CD8-positive, alpha-beta memory T cell (primary cell): ENCODE measurements at places on chromosomes 11 and 22. TPM values are rescaled to one million over a fixed set of nuclear protein-coding genes. Genes with fewer than 3 reads are reported as not detected.
A peak's percentile ranks its signal among the peaks of the same experiment; 100 is the strongest.

GRCh38 chr11:96567667-96568066 is 177.9 kb downstream of the JRKL start:
- DNase-seq: no peak

DNA sequence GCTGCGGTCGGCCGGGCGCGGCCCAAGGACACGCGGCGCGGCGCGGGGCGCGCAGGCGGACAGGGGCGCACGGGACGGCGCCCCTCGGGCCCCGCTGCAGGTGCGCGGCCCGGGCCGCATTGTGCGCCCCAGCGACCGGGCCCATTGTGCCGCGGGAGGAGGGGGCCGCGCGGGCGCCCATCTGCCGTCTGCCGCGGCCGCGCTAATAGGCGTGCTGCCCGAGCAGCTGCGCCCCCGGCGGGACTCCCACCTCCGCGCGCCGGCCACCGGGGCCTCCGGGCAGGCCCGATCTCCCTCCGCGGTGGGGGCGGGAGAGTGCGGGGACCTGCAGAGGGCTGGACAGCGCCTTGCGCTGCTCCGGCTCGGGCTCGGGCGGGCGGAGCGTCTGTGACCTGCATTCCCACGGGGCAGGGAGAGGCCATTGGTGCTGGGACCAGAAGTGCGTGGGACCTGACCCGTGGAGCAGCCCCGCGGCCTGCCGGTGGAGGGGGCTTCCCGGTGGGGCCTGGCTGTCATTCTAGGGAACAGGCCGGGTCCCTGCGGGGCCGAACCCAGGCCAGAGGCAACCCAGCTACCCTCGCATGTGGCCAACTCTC is 933 bp downstream of the BRSK2 start:
- DNase-seq: no peak

GRCh38 chr11:132862933-132863332 is 669.4 kb downstream of the OPCML start:
- DNase-seq: no peak

DNA sequence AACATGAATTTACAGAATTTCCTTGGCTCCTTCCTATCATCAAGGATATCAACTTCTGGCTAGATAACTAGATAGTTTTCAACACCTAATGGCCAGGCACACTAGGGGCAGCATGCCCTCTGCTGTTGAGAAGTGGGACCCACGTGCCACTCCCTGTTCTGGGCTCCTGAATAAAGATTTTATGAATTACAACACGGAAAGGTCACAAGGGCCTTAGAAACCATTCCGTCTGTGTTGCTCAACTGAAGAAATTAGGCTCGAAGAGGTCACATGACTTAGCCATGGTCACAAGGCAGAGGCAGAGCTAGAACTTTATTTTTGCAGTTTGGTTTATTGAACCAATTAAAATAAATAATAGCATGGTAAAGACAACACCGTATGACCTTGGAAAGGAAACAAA is 36.0 kb downstream of the PRCP start:
- no peak for DNase-seq

DNA sequence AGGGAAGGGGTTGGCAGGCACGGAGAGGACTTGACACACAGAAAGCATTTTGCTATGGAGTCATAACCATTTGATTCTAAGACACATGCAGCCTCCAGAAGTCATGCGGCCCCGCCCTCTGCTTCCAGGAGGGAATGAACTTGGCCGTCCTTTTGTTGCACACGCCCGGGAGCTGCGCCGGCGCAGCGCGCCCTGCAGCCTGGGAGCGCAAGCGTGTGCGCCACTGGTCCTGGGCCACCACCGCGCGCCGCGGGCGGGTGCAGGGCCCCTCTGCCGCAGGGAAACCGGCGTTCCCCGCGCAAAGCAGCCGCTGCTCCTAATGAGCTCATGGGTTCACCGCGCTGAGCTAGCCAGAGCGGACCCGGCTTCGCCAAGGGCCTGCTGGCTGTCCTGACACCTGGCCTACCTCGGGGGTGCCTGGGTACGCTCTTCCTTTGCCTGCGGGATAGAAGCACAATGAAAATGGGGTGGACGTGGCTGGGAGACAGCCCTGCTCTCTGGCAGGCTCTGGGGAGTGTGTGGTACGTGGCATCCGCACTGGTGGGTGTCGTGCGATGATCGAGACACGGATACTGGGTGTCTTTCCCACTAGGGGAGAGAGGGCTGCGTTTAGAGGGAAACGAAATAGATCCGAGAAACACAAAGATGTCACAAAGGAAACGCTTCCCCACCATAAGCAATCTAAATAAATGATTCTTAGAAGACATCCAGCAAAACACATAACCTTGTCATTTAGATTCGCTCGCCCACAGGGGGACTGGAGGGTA is 669 bp downstream of the MICAL3 start:
- no peak for DNase-seq

GRCh38 chr11:68841718-68842426 is at the start of gene CPT1A:
Gene CPT1A (minus strand): TSS chr11:68841916. CDS start chr11:68815474, 26,442 bp downstream.
- peak; percentile 65 for DNase-seq

GRCh38 chr22:21098099-21098671 is 52.4 kb downstream of the LRRC74B start:
- no peak for DNase-seq

DNA sequence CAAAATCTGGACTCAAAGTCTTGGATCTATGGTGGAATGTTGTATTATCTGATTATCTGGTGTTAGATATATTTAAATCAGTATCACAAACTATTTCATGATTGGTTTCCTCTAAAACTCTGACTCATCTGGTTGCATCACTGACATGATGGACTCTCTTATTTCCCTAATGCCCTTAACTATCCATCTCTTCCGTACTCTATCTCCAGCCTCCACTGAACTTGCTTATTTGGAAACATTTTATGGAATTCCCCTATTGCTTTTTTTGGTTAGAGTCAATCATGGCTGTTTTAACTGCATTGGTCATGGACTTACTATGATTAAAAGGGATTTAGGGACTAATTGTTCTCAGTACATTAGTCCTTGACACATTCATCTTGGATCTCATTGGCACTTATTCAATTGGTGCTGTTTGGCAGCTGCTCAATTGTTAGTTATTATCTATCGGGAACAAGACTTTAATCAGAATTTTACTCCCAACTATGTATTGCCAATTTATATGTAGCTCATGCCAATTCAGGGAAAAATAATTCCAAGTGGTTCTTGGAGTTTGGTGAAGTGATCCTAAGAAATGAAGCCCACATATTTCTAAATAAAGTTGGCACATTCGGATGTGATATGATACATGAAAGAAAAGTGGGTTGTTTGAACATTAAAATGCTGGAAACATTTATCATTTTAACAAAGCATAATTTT is 942.0 kb upstream of the CCDC90B start:
- no peak for DNase-seq

GRCh38 chr11:6626971-6627761 is 7.9 kb upstream of the TPP1 start:
- no peak for DNase-seq

DNA sequence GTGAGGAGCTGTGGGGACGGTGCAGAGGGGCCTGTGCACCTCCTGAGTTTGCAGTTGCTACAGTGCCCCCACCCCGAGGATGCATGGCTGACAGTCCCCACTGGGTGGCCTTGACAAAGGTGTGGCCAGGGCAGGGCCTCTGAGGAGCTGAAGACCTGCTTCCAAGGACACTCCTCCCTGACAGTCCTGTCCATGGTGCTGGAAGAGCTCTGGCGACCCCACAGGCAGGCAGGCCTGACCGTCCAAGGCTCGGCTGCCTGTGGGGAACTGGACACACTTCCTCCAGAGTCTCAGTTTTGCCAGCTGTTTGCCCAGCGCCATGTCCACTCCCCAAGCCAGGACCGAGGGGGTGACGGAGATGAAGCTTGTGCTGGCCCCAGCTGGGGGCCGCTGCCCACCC is 32.7 kb downstream of the BRSK2 start:
- DNase-seq: no peak

DNA sequence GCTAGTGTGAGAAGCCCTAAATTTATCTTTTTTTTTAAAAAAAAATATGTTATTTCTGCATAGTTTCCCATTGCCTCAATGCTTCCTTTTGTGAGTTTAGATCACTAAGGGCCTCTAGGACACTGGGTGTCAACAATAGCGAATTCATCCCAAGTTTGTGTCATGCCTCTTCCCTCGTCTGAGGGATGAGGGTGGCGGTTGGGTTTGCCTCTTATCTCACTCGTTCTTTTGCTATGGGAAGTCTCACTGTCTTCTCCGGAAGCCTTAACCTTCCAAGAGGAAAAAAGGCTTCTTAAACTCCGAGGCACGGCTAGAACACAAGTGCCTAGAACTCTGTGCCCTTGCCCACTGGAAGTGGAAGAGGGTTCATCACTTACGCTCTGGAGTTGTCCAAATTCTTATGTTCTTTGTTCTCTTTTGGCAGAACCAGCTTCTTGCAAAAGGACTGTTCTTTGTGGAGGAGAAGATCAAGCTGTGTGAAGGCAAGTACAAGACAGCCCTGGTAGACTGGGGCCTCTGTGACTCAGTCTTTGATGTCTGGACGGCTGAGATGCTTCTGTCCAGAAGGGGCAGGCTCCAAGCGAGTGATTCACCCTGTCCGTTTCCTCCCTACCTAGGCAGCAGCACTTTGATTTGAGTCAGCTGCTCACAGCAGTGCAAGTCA is 78.5 kb downstream of the TRAF6 start:
- DNase-seq: no peak

DNA sequence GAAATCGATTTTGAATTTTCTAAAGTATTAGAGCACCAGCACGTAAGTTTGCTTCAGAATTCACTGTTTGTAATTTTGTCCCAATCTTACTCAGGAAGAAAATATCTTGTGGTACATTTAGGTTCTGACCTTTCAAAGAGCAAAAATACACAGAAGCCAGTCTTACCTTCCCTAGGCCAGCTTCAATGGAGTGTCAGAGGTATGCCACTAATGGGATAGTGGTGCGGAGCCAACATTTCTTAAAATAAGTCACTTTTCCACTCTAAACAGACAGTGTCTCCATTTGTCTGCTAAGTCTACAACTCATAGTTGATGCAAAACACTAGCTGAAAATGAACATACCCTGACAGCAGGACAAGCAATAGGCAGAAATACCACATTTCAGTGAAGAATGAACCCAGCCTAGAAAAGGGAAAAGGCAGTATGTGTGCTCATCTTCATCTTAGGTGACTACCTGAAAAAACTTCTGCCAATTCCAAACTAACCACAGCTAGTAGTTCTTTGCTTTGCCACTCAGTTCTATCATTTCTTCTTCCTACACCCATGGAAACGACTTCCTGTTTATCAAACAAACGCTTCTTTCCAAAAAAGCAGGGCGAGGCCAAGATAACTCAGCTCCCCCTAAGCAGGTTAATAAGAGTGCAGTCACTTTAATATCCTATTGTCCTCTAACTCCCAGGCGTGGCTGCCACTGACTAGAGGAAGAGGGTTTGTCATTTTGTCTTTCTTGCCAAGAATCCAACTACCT is 94.0 kb upstream of the APOA1 start:
- DNase-seq: peak; percentile 66

DNA sequence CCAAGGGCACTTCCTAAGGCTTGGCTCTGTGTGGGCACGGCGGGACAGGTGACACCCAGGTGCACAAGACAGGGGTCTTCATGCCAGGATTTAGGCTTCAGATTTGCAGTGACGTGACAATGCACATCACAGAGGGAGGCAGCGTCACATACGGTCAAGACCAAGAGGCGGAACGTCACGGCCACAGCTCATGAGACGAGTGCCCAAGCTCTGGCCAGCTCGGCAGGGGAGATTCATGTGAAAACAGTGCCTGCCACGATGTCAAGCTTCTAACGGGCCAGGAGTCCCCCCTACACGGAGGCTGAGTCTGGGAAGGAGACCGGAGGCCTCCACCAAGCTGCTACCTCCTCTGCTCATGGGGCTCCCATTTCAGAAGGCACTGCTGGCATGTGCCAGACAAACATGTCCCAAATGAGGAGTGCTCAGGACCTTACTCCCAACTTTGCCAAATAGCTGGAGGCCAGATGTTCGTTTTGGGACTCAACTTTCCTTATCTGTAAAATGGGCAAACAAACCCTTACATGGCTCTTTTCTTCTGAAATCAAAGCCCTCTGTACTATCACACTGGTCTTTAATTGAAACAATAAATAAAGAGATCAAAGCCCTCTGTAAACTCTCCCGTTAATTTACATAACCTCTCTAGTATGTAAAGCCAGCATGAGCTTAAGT is 16.6 kb downstream of the VPS37C start:
- DNase-seq: no peak

DNA sequence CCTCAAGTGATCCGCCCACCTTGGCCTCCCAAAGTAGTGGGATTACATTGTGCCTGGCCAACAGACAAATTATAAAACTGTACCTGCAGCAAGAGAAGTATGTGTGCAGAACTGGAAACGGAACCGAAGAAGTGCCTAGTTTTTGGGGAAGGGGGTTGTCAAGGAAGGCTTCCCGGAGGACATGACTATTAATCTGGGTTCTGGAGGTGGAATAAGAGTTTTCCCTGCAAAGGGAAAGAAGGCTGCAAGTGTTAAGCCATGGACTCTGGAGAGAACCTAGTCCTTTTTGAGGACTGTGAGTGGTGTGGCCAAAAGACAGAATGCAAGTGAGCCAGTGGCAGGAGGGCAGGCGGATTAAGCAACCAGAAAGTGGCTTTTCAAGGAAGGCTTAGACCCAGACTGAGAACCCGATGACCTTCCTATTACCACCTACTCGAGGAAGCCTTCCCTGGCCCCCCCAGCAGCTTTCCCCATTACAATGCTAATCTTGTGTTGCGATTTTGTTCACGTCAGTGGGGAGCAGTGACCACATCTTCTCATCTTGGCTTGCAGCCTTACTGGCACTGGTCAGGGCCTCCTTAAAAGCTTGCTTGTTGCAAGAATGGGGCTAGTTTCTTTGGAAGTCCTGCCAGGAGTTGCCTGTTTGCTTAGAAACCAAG is 5.7 kb upstream of the SEPTIN3 start:
- DNase-seq: no peak

DNA sequence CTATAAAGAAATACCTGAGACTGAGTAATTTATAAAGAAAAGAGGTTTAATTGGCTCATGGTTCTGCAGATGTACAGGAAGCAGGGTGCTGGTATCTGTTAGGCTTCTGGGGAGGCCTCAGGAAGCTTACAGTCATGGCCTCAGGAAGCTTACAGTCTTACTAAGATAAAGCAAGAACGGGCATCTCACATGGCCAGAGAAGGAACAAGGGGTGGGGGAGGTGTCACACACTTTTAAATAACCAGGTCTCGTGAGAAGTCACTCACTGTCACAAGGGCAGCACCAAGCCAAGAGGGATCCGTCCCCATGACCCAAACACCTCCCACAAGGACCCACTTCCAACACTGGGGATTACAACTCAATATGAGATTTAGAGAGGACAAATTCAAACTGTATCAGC is 192.8 kb upstream of the B3GAT1 start:
- DNase-seq: no peak

GRCh38 chr22:47484960-47485569 is 722.6 kb downstream of the TBC1D22A start:
- no peak for DNase-seq

Gene CYTH4
- 24.7 TPM for total RNA-seq

Gene ANO5
- not detected for total RNA-seq

Gene MAPK8IP1
- total RNA-seq: 0.98 TPM

Gene OR2AG1
- not detected for total RNA-seq

Gene DEPDC7
- total RNA-seq: 1.7 TPM

Gene STK33
- total RNA-seq: 2.5 TPM

Gene ANKK1
- 0.57 TPM for total RNA-seq

Gene TMEM218
- 22.5 TPM for total RNA-seq

Gene OVOL1
- total RNA-seq: not detected

Gene PARVG
- 57.4 TPM for total RNA-seq

Gene FAM180B
- not detected for total RNA-seq

Gene ZFTA
- 7.0 TPM for total RNA-seq

Gene BEST1
- not detected for total RNA-seq
